Spinal cord (tissue), 10 donors: ENCODE measurements at places on chromosomes 2 and 18.

DNA sequence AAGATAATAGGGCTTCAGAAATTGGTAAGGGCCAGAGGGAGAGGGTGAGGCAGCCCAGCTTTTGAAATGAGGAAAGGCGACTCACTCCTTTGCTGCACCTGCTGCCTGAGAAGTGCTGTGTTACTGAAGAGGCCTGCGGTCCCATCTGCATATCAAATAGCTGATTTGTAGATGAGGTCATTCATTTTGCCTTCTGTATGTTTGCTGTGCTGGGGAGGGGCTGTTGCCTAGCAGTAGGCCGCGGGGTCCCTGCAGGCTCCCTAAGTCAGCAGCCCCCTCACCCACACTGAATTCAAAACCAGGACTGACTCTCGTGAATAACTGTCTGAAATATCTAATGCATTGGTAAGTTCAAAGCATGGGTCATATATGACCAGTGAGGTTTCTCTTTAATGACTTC lies 377.2 kb downstream of the SOX11 start:
- DNase-seq: no peak

GRCh38 chr2:154694881-154695280 lies 3.6 kb upstream of the KCNJ3 start:
- no peak for DNase-seq

GRCh38 chr18:50791599-50792438 lies 28.0 kb downstream of the MRO start:
- DNase-seq: no peak

GRCh38 chr2:27071990-27072830 lies 756 bp upstream of the OST4 start:
- no peak for DNase-seq
